ENCODE measurements at places on chromosomes 4 and X.
A peak's percentile ranks its signal among the peaks of the same experiment; 100 is the strongest.

DNA sequence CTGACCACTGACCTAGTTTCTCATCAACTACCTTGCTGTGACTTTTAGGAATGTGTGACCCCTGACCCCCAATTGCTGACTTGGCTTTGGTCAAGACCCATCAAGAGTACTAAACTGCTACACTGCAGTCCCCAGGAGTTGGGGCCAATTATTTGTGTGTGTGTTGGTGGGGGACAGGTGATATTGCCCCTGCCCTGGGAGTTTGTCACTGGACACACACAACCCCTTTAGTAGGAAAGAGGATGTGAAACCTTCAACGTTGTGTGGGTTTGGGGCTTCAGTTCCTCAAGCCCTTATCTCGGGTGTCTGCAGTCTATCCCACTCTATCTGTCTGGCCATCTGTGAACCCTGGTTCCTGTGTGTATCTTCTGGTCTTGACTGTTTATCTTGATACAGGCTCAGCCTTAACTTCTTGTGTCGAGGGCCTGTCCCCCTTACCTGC lies 6.5 kb downstream of the SASH3 start:
- DNase-seq = no peak

DNA sequence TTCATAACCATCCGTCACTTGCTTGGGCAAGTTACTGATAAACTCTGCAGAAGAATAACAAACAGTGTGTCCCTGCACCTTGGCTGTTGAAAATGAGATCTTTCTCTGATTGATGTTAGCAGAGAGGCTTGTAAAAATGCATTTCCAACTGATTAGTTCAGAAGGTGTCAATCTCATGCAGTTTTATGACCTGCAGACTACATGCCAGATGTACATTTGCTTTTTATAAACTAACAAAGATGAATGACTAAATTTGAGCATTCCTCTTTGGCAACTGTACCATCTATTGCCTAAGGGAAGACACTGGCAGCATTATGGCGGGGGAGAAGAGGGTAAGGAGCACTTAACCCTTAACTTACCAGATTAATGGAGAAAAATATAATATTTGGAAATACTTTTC lies 192.8 kb downstream of the DCTD start:
- peak; percentile 38 for DNase-seq

DNA sequence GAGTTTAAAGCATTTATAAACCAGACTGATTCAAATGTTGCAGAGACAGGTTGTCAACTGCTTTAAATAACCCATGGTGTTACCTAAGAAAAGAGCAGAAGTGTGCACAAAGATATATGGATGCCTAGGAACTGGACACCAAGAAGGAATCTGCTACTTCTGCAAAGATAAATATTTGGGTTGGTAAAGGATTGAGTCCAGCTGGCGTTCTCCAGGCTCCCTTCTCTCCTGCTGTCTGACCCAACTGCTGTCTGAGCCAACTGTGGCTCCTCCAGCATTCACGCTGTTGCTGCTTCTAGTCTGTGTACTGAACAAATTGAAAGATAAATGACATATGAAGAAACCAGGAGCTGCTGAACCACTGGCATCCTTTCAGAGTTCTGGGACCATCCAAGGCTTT lies 1167.8 kb upstream of the PRKX start:
- DNase-seq = no peak

- no peak for DNase-seq
Measured at GRCh38 chrX:97132664-97133415, 249.1 kb downstream of the RPA4 start.

- no peak for DNase-seq
Measured at GRCh38 chr4:55157559-55158277, 32.3 kb upstream of the KDR start.

All from fibroblast of skin of right quadriceps (primary cell).